Skeletal muscle cell (primary cell): ENCODE measurements at places on chromosomes 6 and 20.

GRCh38 chr6:12088531-12088930, 76.4 kb downstream of the HIVEP1 start:
- no peak for DNase-seq

DNA sequence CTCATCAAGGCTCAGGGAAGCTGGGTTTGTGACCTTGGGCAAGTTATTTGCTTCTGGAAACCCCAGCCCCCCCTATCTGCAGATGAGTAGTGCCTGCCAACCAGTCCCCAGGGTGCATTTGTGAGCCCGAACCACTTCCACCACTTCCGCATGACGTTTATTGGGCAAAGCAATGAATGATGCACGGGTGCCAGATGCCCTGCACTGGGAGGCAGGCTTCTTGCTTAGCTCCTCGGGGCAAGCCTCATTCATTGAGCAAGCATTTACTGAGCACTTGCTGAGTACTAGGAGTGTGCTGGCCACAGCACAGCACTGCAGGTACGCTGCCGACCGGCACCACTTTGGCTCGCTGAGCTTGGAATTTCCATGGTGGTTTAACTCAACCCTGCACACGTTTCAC, 60.2 kb downstream of the GNAS-AS1 start:
- no peak for DNase-seq

DNA sequence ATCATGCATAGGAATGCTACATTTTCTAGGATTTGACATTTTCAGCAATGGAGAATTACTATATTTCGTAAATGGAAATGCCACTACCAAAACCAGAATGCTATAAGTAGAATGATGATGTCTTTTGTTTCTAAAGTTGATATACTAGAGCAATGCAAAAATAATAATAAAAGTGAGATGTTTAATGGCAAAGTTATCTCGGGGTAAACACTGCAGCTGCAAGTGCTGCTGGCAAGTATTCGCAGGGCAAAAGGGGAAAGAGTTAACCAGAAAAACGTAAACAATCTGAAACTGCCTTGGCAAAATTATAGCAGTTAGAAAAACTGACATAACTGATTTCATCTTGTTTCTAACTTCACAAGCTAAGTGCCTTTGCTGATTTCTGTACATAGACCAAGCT, 45.5 kb upstream of the FILIP1 start:
- DNase-seq: no peak

DNA sequence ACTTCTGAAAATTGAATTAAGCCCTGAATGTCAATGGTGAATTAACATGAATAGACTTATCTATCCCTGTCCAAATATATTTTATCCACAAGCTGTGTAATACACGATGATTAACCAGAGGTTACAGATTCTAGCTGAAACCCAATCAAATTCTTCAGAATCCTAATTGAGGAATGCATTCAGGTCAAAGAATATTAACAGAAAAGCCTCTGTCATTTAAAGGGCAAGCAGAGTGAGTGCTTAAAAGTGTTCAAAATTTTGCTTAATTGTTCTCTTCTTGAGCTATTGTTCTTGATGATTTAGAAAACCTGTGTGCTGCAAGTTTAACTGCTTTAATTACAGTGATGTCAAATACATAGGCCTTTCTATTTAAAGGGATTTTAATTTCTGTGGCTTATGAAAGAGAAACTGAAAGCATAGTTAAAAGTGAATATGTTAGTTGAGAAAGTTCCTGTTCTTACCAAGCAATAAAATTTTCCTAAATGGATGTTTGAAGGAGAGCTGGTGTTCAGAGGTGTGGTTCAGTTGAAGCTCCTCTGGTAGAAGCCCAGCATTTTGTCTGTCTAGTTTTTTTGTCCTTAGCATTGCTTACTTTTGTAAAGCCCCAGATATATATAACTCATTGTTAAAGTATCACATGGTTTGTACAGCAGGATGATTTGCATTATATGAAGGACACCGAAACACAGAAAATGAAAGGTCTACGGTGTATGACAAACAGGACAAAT, 466.3 kb upstream of the PLCB4 start:
- DNase-seq: no peak

GRCh38 chr20:8095648-8096572, 36.2 kb upstream of the PLCB1 start:
- peak; percentile 56 for DNase-seq

DNA sequence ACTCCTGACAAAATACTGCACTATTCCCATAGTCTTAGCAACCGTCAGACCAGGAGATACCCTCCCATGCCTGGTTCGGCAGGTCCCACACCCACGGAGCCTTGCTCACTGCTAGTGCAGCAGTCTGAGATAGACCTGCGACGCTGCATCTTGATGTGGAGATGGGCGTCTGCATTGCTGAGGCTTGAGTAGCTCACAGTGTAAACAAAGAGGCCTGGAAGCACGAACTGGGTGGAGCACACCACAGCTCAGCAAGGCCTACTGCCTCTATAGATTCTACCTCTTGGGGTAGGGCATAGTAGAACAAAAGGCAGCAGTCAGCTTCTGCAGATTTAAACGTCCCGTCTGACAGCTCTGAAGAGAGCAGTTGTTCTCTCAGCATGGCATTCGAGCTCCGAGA, 25.4 kb downstream of the TMEM244 start:
- no peak for DNase-seq

- DNase-seq: no peak
These were observed 86.2 kb upstream of the GPR6 start for GRCh38 chr6:109891924-109892323.

- no peak for DNase-seq
These were observed 230.1 kb upstream of the PRND start for GRCh38 chr20:4491643-4492042.

- DNase-seq: no peak
These were observed 515.2 kb upstream of the ARID1B start for GRCh38 chr6:156262014-156262413.

- no peak for DNase-seq
These were observed 159.3 kb downstream of the CDKAL1 start for GRCh38 chr6:20693466-20694063.

GRCh38 chr20:9482180-9482579, 32.2 kb upstream of the LAMP5 start:
- DNase-seq: no peak

- peak; percentile 31 for DNase-seq
These were observed 706 bp downstream of the ZNF184 start for GRCh38 chr6:27472182-27472616.

DNA sequence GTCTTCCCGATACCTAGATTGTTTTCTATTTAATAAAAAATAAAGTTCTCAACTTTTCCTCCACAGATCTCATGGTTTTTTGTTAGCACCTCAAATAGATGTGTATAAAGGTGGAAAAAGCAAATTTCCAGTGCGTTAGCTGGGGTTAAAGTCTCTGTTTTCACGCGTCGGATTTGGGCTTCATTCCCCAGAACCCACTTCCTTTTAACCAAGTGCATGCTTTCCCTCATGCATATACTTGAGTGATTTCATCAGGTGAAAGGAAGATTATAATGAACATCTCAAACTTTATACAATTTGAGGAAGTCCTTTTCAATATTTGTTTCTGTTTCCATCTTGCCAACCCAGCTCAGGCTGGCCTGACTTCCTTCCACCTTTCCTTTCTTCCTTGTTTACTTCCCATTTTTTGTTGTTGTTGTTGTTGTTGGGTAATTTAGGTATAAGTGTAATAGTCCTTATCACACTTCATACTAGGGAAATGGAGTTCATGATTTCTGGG, 43.9 kb upstream of the GGTLC1 start:
- no peak for DNase-seq

DNA sequence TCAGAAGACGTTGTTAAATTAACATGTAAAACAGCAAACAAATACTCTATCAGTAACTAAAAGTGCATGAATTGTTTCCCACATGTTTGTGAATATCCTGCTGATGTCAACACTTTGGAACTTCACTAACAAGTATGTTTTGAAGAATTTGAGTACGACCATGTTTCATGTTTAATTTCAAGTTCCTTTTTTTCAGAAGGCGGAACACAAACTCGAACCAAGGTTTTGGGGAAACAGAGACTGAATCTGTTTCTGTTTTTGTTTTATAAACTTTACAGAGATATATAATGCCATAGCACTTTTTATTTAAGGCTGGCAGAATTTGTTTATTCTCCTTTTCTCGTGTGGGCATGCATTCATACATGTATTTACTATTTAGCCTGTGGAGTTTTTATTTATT, 509.3 kb upstream of the CITED2 start:
- DNase-seq: no peak

DNA sequence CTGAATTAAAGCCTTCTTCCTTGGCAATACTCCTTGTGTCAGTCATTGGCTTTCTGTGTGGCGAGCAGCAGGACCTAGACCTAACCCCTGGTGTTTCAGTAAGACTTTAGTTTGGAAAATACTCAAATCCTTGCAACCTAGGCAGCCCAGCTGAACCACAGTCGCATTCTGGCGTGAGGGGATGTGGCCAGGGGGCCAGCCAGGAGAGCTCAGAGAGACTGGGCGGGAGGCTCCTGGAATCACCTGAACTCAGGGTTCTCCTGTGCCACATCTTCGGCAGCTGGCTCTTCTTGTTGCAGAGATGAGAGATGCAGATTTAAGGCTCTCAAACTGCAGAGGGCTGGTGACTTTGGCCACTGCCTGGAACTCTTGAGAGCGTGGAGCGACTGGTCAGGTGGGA, 102.7 kb downstream of the SYNDIG1 start:
- DNase-seq: no peak

GRCh38 chr20:49811825-49812506, 662 bp upstream of the SLC9A8 start:
- DNase-seq: no peak

GRCh38 chr6:113699239-113699638, 157.9 kb upstream of the MARCKS start:
- no peak for DNase-seq

DNA sequence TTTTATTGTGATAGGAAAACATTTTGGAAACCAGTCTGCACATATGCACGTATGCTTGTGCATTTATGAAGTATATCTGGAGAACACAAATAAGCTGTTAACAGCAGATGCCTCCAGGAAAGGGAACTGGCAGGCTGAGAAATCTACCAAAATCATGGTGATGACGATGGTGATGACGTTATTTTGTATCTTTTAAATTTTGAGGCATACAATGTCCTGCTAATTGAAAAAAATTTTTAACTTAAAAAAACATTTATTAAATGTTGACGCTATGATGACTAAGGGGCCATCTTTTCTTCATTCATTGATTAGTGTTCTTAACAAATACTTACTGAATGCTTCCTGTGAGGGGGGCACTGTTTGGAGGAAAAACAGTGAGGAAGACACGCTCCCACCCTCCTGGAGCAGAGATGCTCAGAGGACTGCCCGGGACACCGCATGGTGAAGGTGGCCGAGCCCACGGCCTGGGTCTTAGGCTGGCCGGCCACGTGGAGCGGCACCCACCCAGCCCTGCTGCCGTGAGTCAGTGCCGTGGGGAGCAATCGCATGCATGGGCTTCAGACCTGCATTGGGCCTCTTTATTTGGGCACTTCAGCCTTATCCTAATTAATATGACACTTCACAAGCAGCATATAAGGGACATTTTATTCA, 15.9 kb upstream of the ENTPD6 start:
- no peak for DNase-seq

DNA sequence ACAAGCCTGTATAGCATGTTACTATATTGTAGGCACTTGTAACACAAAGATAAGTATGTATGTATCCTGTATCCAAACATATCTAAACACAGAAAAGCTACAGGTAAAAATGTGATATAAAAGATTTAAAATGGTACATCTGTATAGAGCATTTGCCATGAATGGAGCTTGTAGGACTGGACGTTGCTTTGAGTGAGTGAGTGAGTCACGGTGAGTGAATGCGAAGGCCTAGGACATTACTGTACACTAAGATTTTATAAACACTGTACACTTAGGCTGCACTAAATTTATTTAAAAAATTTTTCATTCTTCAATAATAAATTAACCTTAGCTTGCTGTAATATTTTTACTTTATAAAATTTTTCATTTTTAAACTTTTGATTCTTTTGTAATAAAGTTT, 136.9 kb downstream of the NKAIN2 start:
- DNase-seq: no peak

DNA sequence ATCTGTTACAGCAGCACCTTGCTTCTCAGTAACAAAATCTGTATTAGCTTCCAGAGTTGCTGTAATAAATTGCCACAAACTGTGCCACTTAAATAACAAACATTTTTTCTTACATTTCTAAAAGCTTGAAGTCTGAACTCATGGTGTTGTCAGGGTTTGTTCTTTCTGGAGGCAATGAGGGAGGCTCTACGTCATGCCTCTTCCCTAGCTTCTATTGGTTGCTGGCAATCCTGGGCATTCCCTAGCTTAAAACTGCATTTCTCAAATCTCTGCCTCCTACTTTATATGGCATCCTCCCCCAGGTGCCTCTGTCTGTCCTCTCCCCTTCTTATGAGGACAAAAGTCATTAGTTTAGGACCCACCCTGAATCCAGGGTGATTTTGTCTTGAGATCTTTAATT, 41.6 kb upstream of the TMEM244 start:
- no peak for DNase-seq

- DNase-seq: no peak
These were observed 144.3 kb upstream of the SALL4 start for GRCh38 chr20:51946586-51946985.

GRCh38 chr6:138162111-138162954, 594 bp downstream of the ARFGEF3 start:
- DNase-seq: no peak

DNA sequence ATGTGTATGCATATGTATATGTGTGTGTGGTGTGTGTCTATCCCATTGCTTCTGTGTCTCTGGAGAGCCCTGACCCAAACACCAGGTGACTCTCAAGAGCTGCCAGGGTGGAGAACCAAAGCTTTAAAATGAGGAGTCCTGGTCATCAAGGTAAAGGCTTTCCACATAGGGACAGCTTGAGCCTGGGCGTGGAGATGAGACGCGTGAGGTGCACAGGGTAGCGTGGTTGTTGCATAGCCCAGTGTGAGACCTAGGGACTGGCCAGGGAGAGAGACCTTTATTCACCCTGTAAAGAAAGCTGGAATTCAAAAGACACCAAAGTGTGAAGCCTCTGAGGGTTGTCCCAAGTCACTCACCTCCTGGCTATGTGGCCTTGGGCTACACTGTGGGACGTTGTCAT, 149.1 kb downstream of the SYCP2 start:
- no peak for DNase-seq

DNA sequence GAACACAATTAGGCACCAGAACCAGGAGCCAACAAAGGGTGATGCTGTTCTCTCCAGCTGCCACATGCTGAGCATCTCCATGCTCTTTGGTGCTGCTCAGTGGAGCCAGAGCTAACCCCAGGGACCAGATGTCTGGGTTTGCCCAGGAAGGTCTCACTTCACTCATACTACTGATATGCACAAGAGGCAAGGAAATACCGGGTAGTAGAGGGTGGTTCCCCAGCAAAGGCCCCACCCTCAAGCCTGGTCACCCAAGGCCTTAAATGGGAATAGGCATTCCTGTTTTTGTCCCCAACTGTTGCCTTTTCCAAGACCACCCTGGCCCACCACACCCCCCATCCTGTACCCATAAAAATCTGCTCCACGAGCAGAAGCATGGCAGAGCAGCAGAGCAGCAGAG, 204.5 kb upstream of the TAB2 start:
- no peak for DNase-seq
